ENCODE measurements at places on chromosomes 3 and 15.

DNA sequence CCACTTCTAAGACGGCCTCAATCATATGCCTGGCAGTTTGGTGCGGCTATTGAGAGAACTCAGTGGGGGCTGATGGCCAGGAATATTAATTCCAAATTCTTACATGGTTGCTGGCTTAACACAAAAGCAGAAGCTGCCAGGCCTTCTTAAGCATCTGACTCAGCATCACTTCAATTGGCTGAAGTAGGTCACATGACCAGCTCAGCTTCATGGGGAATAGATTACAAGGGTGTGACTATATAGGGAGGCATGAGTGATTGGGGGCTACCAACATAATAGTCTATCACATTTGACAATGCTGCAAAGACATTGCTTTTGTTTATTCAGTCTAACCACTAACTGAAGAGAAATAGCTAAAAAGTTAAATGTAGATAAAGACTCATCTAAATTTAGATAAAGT, 101.6 kb upstream of the ANKRD28 start:
- DNase-seq, result no peak

DNA sequence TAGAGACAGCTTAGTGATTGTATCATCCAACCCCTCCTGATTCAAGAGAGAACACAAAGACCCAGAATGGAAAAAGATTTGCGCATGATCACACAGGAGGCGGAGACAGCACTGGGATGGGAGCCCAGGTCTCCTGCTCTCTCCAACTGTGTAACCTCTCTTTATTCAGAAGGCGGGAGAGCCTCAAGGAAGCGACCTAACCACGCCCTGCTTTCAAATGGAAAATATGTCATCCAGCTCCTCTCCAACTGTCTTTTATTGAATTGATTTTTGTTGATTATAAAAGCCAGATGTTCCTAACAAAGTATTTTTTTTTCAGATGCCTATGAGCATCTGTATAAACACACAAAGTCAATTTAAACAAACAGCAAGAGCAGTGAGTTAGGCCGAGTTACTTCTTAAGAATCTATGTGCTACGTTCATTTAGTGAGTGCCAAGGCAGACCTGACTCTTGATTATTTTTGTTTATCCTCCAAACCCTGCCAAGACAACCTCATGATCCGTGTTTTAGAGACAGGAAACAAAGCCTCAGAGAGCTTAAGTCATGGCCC, 74.5 kb downstream of the BFSP2 start:
- DNase-seq, result no peak

DNA sequence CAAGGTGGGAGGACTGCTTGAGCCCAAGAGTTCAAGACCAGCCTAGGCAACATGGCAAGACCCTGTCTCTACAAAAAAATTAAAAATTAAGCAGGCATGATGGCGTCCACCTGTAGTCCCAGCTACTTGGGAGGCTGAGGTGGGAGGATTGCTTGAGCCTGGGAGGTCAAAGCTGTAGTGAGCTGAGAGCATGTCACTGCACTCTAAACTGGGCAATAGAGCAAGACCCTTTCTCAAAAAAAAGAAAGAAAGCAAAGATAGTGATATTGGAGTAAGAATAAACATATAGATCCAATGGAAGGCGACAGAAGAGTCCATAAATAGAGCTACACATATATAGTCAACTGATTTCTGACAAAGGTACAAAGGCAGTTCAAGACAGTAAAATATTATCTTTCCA, 21.3 kb upstream of the ANKRD28 start:
- no peak for DNase-seq

DNA sequence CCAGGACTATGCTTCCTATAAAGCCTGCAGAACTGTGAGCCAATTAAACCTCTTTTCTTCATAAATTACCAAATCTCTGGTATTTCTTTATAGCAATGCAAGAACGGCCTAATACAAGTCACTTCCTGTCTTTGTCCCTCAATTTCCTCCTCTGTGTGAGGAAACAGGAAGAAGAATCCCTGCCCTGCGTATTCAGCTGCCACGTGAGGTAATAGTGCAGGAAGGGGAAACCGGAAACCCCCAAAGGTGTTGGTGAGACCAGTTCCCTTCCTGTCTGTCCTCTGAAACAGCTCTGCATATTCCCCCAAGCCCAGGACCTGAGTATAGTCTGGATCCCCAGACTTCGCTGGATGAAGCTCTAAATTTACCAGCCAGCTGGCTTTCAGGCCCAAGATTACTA, 18.1 kb upstream of the PTPN23 start:
- no peak for DNase-seq

DNA sequence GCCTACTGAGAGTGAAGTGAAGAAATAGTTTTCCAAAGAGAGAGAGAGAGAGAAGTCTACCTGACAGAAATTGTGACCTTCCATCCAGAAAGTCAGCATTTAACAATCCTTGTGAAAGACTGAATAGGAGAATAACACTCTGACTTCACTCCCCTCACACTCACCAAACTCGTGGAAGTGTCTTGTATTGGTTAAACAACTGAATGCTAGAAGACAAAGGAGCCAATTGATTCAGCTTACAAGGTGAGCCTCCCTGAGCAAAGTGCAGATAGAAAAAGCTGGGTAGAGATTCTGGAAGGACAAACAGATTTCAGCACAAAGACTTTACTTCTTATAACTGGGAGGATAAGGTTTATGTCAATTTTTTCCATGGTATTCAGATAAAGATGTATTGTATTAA, 40.8 kb upstream of the OSTN start:
- DNase-seq, result no peak

DNA sequence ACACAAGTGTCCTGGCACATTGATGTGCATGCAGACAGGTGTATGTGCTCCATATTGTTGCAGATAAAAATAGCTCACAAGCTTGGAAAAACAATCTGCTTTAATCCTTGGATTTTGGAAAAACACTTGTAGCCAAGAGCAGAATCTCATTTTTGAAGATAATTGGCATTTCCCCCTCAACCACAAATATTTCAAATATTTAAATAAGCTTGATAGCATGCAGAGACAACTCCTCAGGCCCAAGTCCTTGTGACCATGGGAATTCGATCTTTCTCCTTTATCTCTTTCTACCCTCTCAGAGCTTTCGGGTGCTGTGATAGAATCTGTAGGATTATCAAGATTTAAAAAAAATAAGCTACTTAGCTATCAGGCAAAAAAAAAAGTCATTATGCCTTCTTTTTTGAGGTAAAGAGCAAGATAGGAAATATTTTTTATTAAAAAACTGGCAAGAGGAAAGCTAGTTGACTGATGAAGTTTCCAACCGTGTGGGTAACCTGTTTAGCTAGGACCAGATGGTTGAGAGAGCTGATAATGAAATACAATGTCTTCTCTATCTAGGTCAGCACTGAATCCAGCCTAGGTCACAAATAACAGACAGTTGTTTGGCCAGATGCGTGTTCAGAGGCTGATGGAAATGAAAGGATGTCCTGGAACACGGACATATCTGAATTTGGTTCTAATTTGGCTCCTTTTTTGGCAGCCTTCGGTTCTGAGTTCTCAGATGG, 54.9 kb upstream of the SNRK start:
- no peak for DNase-seq

- no peak for DNase-seq
These were observed 84.6 kb downstream of the DGKG start for GRCh38 chr3:186277268-186277909.

- DNase-seq, result no peak
These were observed 226.6 kb upstream of the TLE3 start for GRCh38 chr15:70324001-70324974.

DNA sequence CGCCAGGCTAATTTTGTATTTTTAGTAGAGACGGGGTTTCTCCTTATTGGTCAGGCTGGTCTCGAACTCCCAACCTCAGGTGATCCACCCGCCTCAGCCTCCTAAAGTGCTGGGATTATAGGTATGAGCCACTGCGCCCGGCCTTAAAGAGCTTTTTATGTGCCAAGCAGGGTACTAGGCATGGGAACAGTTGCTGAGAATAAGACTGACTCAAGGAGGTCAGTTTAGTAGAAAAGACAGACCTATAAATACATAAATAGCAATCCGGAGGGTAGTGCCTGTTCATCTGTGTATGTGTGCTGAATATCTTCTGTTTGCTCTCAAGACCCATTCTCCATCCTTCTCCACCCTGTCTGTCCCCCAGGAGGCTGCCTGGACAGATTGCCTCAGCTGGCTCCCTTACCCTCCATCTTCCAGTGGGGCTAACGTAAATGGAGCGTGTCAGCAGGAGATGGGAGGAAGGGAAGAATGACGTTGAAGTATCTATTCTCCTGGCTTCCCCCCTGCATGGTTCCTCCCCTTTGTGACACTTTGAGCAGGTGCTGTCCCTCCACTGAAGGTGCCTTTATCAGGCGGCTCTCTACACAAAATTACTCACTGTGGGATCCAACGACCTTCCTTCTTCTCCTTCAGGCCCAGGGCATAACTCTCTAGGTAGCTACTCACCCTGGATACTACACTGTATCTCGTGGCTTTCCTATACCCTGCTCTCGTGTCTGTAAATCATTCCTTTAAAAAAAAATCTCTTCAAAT, 31.1 kb downstream of the FBXO40 start:
- DNase-seq, result no peak

DNA sequence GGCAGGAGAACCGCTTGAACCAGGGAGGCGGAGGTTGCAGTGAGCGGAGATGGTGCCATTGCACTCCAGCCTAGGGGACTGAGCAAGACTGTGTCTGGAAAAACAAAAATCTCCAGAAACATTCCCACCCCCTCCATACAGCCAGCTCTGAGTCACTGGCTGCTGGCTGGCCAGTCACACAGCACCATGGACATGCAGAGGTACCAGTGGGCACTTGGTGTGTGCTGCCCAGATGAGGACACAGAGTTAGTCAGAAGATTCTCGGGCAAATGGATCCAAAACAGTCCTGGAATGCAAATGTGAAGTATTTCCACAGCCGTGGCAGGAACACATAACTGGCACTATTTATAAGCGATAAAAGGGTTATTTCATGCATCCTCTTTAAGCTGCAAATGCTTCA, 44.6 kb downstream of the BDH1 start:
- no peak for DNase-seq

GRCh38 chr3:187941135-187941847, 196.0 kb upstream of the BCL6 start:
- no peak for DNase-seq

DNA sequence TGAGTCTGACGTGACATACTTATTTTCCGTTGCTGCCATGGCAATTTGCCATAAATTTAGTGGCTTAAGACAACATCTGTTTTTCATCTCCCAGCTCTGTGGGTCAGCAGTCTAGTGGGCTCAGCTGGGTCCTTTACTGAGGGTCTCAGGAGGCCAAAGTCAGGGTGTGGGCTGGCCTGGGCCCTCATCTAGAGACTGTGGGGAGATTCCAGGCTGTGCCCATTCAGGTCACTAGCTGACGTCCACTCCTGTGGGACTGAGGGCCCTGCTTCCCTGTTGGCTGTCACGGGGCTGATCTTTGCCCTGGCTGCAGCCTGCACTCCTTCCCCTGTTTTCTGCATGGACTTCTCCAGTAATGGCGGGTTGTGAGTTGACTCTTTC, 19.1 kb downstream of the FGD5 start:
- DNase-seq, result no peak

- no peak for DNase-seq
These were observed 44.0 kb downstream of the CCDC54 start for GRCh38 chr3:107421170-107421792.

GRCh38 chr3:133872161-133872560, 23.5 kb downstream of the RAB6B start:
- DNase-seq, result no peak

DNA sequence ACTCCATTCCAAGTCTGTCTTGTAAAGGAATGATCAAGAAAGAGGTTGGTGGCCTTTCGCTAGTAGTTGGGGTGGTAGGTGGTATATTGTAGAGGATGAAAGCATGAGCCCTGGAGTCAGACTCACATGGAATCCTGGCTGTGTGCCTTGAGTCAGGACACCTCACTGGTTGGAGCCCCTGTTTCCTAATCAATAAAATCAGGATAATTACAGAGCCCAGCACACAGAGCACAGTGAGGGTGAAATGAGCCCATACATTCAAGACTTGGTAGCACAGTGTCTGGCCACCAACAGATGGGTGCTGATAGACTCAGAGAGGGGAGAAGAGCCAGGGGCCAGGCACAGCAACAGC, 95.1 kb upstream of the MYZAP start:
- DNase-seq, result no peak

DNA sequence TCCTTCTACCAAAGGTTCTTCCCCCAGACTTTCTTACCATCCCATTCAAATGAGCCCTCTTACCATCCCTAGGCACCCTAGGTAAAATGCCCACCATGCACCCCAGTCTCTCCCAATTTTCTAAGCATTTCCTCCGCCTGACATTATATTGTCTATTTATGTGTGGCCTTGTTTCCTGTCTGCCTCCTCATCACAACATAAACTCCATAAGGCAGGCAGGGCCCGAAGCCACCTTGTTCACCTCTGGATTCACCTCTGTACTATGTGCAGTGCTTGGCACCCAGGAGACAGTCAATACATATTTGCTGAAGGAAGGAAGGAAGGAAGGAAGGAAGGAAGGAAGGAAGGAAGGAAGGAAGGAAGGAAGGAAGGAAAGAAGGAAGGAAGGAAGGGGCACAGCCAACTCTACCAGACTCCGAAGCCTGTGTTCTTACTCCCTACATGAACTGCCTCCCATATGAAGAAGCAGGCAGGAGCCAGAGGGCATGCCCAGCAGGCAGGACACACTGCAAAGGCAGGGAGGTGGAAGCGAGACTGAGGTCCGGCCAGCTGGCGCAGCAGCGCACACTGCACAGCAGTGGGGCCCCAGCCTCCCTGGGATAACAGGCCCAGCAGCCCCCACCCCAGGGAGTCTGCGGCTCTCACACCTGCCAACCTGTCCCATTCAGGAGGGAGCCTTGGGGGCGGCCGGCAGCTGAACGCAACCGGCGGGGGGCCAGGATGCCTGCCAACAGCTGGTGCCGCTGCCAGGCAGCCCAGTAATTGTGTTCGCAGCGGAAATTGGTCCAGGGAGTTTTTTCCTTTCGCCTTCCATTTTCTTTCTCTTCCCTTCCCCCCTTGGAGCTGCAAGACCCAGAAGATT, 106.0 kb upstream of the LINGO1 start:
- no peak for DNase-seq

- no peak for DNase-seq
These were observed 63.8 kb downstream of the SPSB4 start for GRCh38 chr3:141114816-141115460.

GRCh38 chr3:27224197-27224596, 145.0 kb downstream of the NEK10 start:
- no peak for DNase-seq

DNA sequence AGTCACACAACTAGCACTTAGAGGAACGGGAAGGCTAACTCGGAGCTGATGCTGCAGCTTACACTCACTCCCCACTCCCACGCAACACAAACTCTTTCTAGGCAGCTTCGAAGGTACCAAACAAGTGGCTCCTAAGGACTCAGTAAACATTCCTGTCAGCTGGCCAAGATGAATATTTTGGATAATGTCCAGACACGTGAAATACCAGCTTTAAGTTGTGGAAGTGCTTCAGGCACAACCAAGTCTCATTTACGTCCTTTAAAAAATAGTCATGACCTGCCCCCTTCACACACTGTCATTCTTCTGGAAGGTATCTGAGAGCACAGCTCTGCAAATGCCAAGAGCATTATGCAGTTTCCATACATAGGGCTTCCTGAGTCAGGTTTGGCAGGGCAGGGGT, 1005.9 kb upstream of the CFAP20DC start:
- DNase-seq, result no peak

All from stimulated activated CD8-positive, alpha-beta memory T cell treated with anti-CD3 and anti-CD28 coated beads, Interleukin-7, amount 100 ng/mL, for 24 hours (primary cell).